ENCODE measurements at places on chromosomes 3 and 15.

DNA sequence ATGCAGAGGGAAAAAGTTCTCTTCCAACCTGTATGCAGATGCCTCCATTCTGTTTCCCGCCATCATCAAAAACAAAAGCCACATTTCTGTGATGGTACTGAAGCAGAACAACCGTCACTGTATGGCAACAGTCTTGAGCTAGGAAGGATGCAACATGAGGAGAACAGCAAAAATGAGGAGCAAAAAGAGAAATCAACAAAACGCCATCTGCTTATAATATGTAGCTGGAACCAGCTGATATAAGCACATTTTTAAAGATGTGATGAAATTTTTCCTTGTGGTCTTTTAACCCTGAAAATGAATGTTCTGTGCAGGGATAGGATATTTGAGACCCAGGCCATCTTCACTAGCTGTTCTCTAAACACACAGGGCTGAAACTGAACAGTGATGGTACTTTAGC is 287.0 kb downstream of the ZIC4 start:
- DNase-seq, result no peak

- DNase-seq, result no peak
Measured at GRCh38 chr3:184553385-184553784, 8.2 kb upstream of the EPHB3 start.

GRCh38 chr3:5005367-5005766 is 26.1 kb downstream of the BHLHE40 start:
- DNase-seq, result no peak

DNA sequence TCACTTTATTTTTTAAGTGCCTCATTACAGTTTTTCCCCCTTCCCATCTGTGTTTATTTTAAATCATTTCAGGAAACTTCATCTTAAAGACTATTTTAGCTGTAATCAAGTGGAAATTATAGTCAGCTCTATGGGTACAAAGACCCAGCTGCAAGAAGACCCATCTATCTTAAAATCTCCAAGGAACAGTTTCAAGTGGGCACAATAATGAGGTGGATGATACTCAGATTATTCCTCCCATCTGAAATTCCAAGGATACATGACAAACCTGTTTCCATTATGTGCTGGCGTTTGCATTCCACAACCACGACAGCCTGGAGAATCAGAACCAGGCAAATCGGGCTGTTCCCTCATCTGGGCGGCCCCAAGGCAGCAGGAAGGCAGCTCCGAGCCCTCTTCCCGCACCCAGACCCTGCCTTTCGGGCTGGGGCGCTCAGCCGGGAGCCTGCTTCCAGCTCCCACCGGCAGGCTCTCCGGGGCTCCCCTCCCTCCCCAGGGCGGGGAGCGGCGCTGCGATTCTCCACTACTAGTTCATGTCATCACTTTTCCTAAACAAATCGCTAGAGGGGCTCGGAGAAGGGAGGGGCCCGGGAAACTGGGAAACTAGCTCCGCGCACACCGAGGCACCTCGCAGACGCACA is at the start of gene MGLL:
Gene MGLL (minus strand): TSS at position 475 of the 641 bp plus-strand sequence. CDS start 197 bp downstream, at position 278.
- DNase-seq, result no peak

DNA sequence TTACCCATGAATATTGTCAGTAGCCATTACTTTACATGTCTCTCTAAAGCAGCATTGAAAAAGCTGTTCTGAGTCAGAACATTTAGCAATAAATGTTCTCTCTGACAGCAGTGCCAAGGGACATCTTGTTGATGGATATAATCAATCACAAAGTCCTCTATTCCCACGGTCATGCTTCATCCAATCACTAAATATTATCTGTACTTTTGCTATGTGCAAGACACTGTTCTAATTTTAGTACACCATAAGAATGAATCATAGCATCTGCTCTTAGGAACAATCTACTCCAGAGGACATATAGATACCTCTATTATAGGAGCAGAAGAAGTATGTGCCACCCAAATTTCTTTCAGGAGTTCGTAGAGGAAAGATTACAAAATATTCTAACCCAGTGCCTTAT is 142.5 kb upstream of the MBNL1 start:
- no peak for DNase-seq

DNA sequence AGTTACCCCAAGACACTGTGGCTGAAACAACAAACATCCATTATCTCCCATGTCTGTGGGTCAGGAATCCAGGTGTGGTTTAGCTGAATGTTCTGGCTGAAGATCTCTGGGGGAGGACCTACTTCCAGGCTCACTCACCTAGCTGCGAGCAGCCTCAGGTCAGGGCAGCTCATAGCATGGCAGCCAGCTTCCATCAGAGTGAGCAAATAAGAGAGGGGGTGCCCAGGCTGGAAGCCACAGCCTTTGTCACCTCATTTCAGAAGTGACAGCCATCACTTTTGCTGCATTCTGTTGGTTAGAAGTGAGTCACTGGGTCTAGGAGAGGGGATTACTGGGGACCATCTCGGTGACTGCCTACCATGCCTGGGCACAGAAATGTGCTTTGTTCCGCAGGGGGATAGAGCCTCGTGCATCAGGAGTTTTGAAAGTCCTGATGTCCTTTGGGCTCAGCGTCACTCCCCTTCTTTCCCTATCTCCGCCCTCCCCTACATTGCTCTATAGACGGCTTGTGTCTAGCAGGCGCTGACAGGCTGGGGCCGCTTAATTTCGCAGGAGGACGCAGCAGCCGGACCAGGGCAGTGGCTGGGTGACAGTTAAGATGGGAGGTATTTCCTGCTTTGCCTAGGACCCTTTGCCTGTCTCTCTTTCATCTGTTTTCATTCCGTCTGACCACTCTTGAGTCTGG is 25.4 kb downstream of the TGM4 start:
- DNase-seq, result no peak

DNA sequence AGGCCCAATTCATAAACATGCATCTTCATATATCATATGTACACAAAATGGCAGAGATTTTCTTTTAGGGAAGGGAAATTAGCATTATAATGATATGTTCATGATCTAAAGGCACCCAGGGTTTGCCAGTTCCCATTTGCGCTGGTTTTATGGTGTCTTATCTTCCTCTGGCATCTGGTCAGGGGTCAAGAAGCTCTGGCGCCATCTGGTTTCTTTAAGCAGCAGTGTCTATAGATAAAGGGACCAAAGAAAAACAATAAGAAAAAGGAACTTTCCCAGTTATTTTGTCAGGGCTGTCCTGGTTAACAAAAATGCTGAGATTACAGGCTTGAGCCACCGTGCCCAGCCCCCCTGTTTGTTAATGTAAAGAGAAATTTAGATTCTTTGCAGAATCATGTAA is 3.3 kb upstream of the DCP1A start:
- no peak for DNase-seq

DNA sequence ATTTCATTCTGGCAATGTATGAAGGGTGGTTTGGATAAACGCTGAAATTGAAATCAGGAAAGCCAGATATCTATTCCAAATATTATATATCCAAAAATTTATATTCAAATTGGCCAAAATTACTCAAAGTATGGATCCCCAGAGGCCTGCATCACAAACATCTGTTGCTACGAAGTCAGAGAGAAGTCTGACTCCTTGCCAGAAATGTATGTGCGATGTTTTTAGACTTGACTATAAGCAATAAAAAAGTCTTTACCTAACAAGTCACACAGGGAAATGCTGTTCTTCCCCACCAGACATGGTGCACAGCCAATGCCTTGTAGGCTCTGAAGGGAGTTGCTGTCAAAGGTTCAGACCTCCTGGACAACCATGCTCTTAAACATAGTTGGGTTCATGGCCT is 533.1 kb downstream of the OTOL1 start:
- DNase-seq, result no peak

DNA sequence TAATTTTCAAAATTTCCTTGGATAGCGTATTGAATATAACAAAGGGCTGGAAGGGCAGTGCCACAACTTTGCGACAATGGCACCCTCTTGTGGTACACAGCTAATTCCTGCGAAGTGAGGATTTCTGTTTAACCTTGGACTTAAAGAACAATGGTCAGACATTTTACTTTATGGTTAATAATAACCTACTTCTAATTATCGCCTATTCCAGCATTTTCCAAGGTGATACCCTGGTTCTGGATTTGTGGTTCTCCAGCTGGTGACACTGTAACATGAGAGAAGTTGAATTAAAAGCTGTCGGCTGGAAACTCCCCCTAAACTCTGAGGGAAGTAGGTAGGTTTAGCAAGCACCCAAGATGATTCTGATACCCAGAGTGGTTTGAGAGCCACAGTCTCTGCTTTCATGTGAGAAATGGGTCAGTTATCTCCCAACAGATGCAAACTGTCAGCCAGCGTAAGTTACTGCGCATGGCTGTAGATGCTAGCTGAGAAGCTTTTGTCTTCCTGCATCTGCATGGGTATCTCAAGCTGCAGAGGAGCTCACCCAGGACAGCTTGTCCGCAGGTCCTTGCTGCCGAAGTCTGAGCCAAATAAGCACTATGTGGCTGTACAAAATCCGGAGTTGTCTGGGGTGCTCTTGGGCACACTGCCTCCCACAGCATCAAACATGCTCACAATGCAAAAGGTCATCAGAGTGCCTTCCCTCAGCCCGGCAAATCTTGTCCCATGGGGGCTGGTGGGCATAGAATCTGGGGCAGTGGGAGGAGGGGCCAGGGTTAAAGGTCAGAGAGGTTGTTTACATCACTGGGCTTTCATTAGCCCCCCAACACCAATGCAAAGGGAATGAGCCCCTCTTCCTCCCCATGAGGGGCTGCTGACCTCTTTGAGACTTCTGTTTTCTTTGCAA is 6.6 kb upstream of the CHSY1 start:
- peak; percentile 19 for DNase-seq

DNA sequence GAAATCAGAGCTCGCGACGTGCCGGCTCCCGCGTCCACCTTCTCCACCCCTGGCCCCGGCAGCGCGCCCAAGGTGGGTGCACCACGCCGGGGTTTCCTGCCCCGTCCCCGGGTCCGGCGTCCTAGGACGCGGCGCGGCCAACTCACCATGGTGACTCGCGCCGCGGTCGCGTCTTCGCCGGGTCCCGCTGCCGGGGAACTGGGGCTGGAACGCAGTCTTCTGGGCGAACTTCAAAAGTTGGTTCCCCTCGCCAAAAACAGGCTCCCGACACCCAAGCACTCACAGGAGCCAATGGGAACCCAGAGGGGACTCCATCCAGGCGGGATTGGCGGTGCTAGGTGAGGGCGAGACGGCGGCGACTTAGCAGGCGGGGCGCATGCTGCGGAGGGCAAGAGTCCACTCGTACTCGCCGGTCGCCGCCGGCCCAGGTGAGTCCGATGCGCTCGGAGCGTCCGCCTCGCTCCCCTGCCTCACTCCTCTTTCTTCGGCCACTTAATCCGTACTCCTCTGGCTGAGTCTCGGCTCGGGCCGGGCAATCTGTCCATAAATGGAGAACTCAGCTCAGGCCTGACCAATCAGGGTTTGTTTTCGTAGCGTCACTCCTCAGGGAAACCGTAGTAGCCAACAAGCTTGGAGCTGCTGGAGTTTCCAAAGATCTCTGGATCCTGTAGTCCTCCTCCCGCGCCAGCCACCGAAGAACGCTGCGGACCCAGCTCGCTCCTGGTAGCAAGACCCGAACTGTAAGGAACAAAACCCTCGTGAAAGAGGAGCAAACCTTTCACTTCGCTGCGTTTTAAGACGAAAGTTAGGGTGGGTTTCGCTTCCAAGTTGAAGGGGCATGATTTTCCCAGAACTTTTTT is at the start of gene MYO1E:
Gene MYO1E (minus strand): TSS at position 520 of the 860 bp plus-strand sequence. CDS start 371 bp downstream, at position 149.
- no peak for DNase-seq

GRCh38 chr3:43522727-43523362 is 99.0 kb downstream of the ANO10 start:
- no peak for DNase-seq

GRCh38 chr3:150723946-150724345 is 20.2 kb upstream of the ERICH6 start:
- DNase-seq, result no peak

DNA sequence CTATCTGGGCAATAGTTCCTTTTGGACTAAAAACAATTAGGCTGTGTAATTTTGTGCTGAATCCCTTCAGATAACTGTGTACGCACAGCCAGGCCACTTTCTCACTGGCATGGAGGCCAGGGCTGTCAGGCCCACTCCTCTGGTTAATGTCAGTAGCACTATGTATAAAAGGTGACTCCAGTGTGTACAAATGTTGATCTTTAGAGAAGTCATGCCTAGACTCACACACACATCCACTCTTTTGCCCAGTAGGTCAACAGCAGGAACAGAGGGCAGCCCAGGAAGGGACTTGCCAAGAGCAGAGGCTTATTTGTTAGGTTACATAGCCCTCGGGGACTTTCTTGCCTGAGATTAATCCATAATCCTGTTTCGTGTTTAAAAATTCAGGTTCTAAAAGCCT is 416.6 kb upstream of the WNT5A start:
- DNase-seq, result no peak

- no peak for DNase-seq
Measured at GRCh38 chr3:31505371-31506048, 27.2 kb upstream of the STT3B start.

DNA sequence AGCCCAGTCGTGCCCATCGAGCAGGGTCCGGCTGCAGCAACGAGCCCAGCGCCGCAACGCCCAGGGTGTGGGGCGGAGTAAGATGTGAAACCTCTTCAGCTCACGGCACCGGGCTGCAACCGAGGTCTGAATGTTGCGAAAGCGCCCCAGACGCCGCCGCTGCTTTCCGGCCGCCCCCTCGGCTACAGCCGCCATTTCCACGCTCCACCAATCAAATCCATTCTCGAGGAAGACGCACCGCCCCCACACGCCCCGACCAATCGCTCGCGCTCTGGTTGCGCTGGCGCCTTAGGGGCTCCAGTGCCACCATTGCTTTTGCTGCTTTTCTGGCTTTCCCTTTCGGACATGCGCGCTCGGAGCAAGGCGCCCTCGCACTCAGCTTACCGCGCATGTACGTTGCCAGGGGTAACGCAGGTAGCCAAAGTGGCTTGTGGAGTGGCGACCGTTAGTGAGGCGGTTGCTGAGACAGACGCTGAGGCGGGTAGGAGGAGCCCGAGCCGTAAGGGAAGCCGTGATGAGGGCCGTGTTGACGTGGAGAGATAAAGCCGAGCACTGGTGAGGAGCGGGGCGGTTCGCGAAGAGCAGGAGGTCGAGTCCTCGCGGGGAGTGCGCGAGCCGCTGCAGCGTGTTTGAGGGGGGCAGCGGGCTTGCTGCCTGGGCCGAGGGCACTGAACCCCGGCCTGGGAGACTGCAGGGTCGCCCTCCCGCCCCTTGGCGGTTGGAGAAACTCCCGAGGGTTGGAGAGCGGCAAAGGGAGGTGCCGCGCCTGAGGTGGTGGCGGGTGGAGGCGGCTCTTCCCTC is at the start of the genes IFT122 and MBD4:
Gene IFT122 (plus strand): TSS at position 408 of the 801 bp plus-strand sequence. CDS start 107 bp downstream, at position 515.
Gene MBD4 (minus strand): TSS at position 132 of the 801 bp plus-strand sequence. CDS start 115 bp downstream, at position 17.
- peak; percentile 97 for DNase-seq

DNA sequence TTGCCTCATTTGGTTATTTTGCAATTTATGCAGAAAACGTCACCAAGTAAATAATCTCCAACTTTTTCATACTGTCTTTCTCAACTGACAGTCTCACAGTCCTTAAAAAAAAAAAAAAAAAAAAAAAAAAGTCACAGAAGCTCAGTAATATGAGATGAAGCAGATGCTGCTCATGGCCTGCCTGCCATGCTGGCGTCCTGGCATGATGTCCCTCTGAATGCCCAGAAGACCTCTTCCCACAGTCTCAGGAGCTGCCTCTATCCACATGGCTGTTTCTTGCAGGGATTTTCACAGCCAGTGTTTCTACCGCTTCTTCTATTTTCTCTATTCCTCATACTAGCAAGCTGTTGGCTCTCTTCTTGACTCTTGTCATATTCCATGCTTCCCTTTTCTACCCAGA is 87.7 kb downstream of the TGFBR2 start:
- no peak for DNase-seq
